ENCODE measurements at places on chromosomes 5 and 9. TPM values are rescaled to one million over a fixed set of nuclear protein-coding genes. Genes with fewer than 3 reads are reported as not detected.

Gene CNTLN
- 11.2 TPM for total RNA-seq

Gene CTNND2
- not detected for total RNA-seq

Gene IFNA2
- not detected for total RNA-seq

Gene LCN9
- not detected for total RNA-seq

Gene ELOVL7
- total RNA-seq, result not detected

Gene SPINK5
- 0.10 TPM for total RNA-seq

Gene PCDHAC2
- total RNA-seq, result 0.33 TPM

Gene GABRA6
- total RNA-seq, result not detected

Gene SLC6A3
- not detected for total RNA-seq

Gene KIAA0825
- 2.6 TPM for total RNA-seq

Gene OSMR
- total RNA-seq, result 10.7 TPM
